Cortex of kidney (tissue), 1 donor: ENCODE measurements at places on chromosomes 12 and 14.

- no peak for DNase-seq
Measured at GRCh38 chr12:115504306-115505290, 772.9 kb downstream of the MED13L start.

GRCh38 chr14:101903111-101903561 is 61.2 kb upstream of the DYNC1H1 start:
- DNase-seq: no peak

DNA sequence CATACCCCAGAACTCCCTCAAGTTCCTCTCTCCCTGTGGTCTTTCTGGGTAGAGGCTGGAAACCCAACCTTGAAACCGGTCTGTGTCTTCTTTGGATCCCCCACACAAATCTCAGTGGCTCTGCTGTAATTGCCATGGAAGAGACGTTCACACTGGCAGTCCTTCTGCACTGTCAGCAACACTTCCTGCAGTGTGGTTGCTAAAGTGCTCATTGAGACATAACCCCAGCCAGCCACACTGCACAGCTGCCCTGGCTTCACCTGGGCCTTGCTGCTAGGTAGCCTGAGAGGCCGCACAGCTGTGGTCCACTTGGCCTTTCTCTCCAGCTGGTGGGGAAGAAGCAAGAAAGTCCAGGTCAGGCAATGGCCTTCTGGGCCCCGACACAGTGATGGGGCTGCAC is 2.4 kb downstream of the GZMH start:
- no peak for DNase-seq

- no peak for DNase-seq
Measured at GRCh38 chr12:5473783-5474116, 41.8 kb downstream of the NTF3 start.

GRCh38 chr12:6748761-6749160 is 4.2 kb downstream of the MLF2 start:
- no peak for DNase-seq

DNA sequence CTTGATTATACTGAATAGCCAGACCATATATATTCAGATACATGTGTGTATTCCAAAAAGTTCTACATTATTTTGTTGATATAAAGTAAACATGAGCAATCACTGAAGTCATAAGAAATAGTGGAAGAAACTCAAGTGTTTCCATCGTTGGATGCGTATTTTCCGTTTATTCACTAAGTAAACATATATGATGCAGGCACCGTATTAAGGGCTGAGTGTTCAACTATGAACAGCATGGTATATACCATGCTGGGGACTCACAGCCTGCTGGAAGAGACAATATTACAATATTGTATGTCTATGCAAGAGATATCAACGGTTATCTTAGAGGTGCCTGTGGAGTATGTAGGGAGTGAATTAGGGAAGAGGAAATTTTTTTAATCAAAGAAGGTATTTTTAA is 1.2 kb downstream of the PYROXD1 start:
- DNase-seq: no peak

DNA sequence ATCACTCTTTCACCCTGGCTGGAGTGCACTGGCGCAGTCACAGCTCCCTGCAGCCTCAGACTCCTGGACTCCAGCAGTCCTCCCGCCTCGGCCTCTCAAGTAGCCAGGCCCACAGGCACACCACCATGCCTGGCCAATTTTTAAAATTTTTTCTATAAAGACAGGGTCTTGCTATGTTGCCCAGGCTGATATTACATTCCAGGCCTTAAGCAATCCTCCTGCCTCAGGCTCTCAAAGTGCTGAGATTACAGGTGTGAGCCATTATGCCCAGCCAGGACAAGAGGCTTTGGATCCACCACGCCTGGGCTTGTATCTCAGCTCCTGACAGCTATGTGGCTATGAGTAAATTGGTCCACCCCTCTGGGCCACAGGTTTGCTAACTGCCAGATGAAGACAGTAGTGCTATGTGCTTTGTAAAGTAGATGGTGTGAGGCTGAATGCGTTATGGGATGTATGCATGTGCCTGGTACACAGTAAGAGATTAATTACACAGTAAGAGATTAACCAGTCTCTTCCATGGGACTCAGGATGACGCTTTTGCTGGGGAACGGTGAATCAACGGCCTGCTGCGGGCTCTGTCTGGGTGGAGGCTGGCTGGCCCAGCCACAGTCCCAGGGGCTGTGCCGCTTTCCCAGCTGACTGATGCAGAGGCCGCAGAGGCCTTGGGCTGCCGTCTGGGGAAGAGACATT is 53.3 kb upstream of the NCOR2 start:
- no peak for DNase-seq

GRCh38 chr12:117014342-117014887 is 84.8 kb downstream of the TESC start:
- no peak for DNase-seq

GRCh38 chr12:107115119-107115518 is 21.8 kb upstream of the CRY1 start:
- no peak for DNase-seq

- no peak for DNase-seq
Measured at GRCh38 chr12:52441320-52441911, 7.2 kb upstream of the KRT75 start.

- no peak for DNase-seq
Measured at GRCh38 chr12:105469701-105470100, 139.2 kb downstream of the C12orf75 start.

- no peak for DNase-seq
Measured at GRCh38 chr12:12930633-12931219, 21.2 kb downstream of the GPRC5D start.

DNA sequence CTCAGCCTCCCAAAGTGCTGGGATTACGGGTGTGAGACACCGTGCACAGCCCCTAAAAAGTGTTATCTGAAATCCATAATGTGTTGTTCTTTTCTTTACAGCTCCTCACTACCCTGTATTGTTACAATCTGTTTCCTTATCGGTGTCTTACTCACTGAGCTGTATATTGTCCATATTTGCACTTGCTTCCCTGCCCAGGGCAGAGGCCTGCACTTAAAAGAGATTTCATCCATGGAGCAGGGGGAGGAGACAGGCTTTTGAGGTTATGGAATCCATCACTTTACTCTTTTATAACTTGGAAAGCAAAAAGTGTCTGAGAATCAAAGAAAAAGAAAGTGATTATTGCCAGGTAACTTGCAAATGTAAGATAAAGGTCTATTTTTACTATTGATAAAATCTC is 251.0 kb downstream of the DIO2 start:
- DNase-seq: no peak

DNA sequence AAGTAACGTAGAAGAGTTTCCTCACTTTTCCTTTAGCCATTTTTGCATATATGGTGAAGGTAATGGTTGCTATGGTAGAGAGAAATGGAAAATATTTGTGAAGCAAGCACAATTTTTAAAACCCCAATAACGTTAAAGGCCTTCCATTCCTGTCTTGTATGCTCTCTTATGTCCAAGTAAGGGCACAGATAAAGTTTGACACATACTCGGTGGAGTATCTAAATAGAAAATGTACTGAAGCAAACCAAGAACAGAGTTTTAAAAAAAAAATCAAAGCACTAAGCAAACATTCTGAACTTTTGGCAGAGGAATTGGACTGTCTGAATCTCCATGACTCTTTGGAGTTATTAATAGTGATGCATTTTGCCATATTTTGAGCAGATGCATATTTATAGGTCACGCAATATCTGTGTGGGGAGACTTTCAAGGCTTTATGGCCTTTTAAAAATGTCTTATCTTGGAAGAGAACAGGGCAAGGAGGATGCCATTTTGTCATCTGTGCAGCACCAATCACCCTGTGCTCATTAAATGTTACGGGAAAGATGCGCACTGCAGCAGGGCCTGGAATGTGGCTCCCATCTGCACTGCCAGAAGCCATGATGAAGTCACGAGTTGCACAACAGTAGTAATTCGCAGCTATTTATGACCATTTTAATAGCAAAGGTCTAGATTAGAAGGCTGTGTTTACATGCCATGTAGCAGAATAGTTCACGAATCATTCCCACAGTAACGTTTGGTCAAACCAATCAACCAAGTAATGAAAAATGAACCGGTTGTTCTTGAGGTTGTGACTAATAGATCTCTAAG is 23.3 kb upstream of the AMIGO2 start:
- DNase-seq: no peak

DNA sequence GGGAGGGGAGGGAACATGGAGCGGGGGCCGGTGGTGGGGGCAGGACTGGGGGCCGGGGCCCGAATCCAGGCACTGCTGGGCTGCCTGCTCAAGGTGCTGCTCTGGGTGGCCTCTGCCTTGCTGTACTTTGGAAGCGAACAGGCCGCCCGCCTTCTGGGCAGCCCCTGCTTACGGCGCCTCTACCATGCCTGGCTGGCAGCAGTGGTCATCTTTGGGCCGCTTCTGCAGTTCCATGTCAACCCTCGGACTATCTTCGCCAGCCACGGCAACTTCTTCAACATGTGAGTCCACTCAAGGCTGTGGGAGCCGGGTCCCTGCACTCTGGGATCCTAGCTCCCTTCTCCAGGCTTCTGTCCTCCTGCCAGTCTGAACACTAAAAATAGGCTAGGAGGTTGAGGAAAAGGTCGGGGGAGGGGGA is 1.1 kb downstream of the FITM1 start:
- no peak for DNase-seq

GRCh38 chr14:102772781-102773570 is 4.3 kb upstream of the TRAF3 start:
- DNase-seq: no peak

DNA sequence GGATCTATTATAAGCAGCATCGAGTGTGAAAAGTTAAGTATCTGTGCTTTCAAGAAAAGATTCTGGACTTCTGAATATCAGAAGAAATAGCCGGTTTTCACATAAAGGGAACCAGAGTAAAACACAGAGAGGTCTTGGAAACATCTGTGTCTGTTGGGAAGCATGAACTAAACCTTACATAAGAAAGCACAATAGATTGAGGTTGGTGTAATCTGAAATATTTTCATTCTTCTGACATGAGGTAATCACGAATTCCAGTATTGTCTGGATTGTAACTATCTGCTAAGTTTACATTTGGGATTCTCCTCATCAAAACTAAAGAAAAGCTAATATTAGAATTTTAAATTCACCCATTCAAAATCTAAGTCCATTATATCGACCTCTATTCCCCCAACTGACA is 161.3 kb downstream of the CPNE8 start:
- DNase-seq: no peak

DNA sequence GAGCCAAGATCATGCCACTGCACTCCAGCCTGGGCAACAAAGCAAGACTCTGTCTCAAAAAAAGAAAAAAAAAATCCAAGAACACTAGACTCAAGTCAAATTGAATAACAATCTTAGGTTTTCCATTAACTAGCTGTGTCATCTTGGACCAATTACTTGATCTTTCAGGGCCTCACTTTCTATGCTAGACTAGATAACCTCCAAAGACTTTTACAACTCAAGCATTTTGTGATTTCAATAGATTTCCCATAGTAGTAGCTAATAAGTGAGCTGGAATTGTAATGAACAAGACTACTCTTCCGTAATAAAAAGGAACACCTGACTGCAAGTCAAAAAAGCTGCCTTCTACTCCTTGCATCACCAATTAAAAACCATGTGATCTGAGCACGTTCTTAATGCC is 127.0 kb upstream of the SSTR1 start:
- DNase-seq: no peak

DNA sequence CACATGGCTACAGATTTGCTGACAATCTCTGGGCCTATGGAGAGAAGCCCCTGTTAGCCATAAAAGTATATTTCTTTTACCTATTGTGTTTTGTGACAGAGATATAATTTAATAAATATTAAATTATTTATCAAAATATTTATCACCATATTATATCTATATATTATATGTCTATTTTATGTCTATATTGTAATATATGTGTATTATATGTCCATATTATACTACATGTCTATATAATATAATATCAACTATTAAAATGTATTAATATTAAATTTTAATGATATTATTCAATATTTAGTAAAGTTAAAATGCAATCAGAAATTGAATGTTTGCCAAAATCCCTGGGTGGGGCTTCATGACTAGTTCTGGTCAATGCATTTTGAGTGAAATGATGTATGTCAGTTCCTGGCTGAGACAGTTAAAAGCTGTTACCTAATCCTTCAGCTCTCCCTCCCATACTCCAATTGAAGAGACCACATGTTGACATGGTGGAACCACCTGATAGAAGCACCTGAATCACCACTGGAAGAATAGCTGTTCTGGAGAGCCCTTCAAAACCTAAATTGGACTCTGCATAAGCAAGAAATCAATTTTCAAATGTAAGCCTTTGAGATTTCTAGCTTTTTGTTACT is 357.3 kb upstream of the DDHD1 start:
- DNase-seq: no peak

DNA sequence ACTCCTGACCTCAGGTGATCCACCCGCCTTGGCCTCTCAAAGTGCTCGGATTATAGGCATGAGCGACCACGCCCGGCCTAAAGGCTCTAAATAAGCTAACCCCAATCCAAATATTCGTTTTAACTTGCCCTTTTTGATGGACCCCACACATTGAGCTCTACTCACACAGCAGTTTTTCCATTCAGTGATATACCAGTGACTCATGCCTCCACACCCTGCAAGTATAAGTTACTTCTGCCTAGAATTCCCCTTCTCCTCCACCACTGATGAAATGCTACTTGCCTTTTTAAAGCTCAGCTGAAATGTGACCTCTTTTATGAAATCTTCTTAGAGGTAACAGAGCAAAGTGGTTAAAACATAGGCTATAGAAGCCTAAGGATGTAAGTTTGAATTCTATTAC is 68.8 kb downstream of the EXOC5 start:
- DNase-seq: no peak

GRCh38 chr12:83361475-83361874 is 674.8 kb downstream of the TMTC2 start:
- no peak for DNase-seq

DNA sequence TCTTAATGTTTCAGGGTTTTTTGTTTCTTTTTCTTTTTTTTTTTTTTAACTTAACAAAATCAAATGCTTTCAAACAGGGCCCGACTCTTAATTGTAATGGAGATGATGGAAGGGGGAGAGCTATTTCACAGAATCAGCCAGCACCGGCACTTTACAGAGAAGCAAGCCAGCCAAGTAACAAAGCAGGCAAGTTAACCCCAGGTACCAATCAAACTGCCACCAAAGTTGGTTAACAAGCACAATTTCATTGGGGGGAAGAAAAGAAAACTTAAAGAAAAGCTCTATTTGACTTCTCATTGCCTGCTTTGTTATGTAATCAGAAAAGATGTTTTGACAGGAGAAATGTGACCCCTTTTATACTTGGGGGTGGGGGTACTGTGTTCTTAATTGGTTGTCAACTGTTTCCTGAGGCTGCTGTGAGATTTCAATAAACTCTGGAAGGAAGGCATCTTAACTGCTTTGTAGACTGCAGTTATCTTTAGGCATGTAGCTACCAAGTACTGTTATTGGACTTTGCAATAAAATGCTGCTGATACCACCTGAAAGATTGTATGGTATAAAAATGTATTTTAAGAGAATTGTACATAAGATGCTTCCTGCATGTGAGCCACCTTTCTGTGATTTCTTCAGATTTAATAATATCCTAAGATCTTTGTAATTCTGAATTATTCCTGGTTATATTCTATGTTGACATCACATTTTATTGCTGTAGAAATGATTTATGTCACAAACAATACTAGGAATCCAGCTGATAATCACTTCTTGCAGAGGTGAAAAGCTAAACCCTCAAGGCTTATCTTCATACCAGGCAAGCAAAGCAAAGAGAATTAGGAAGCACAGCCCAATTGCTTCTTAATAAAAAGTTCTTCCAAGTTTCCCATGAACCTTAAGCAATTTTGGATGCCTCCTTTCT is 26.9 kb downstream of the MAPKAPK5 start:
- DNase-seq: no peak
